Bone marrow (tissue), 2 donors: ENCODE measurements at places on chromosomes 1 and 21.

DNA sequence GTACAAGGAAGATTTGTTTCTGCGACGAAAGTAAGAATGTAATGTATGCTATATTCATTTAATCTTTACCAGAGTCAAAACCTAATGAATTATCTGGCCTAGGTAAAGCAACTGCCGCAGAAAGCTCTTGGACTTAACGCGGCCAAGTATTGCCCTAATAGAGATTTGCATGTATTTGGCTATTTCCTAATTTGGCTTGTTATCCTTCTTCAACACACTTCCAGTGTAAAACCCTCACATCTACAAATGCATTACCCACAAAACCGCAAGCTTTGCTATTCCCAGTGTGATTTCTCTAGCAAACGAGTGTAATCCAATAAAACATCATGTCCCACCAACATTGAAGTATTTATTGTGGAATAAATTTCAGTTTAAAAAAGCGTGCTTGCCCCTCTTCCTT is 123.8 kb upstream of the LMO4 start:
- DNase-seq: no peak

DNA sequence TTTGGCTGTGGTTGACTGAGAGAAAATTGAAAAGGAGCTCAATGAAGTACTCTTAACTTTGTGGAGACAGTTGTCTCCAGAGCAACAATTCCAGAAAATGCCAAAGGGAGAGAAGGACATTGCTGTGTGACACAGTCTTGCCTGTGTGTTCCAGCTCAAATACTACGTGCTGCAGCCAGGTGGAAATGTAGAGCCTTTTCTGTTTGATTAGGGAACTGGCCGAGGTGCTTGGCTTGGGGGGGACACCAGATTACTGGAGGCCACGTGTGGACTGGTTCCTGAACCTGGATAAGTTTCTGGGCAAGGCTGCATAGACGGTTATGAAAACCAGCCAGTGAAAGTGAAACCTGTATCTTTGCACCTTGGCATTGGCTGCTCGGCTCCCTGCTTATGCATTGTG is 217.9 kb downstream of the CTH start:
- no peak for DNase-seq

- DNase-seq: no peak
Measured at GRCh38 chr1:220997791-220998190, 118.5 kb downstream of the HLX start.

- DNase-seq: no peak
Measured at GRCh38 chr21:25577424-25578055, 29.7 kb downstream of the MRPL39 start.

- DNase-seq: no peak
Measured at GRCh38 chr1:221097479-221098281, 218.4 kb downstream of the HLX start.
